ENCODE measurements at places on chromosomes 13 and 19.
A peak's percentile ranks its signal among the peaks of the same experiment; 100 is the strongest.

DNA sequence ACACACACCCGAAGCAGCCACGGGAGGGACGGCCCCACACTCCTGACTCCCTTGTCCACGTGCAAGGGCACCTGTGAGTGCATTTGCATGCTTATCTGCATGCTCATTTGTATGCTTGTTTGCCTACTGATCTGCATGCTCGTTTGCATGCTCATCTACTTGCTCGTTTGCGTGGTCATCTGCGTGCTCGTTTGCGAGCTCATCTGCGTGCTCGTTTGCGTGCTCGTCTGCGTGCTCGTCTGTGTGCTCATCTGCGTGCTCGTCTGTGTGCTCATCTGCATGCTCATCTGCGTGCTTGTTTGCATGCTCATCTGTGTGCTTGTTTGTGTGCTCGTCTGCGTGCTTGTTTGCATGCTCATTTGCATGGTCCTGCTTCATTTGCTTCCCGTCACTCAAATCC is 23.8 kb downstream of the SHC2 start:
- no peak for DNase-seq

DNA sequence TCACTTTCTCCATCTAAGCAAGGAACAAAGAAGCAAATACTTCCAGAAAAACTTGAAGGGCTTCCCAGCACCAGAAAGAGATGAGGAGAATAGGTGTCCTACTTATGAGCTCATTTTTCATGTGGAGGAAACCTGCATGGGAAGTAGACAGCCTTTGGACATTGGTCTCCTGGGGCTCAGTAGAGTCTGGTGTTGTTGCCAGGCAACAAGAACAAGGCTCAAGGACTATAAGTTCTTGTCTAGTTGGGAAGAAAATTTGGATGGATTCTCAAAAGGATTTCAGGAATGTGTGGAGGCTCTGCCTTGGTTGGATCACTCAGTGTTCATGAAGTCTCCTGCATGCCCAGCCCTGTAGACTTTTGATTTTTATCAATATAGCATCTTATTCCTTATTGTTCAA is 84.5 kb downstream of the MBNL2 start:
- DNase-seq, result no peak

GRCh38 chr19:44653977-44654774 is 10.5 kb downstream of the PVR start:
- DNase-seq, result no peak

- no peak for DNase-seq
Observed at GRCh38 chr19:531753-532560, at the start of gene CDC34. Gene CDC34 (plus strand): TSS chr19:531760. CDS start chr19:531932, 172 bp downstream.

- DNase-seq, result no peak
Observed at GRCh38 chr19:3494559-3494958, 5.9 kb downstream of the DOHH start.

GRCh38 chr13:72113076-72113475 is 246.1 kb upstream of the DACH1 start:
- DNase-seq, result no peak

- DNase-seq, result no peak
Observed at GRCh38 chr19:44755219-44755618, 6.7 kb downstream of the BCL3 start.

DNA sequence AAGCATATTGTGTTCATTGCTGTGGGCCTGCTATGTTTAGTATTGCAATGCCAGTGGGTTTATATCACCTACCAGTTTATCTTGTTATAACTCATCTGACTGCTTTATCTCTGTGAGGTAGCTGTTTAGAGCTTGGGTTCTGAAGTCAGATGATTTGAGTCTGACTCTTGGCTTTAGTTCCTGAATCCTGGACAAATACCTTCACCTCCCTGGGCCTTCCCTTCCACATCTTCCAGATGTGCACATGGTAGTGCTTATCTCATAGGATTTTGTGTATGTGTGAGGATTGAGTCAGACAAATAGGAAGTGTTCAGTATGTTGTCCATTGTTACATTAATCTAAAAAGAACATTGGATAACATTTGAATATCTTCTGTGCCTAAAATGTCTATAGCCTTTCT is 63.5 kb upstream of the ANKRD10 start:
- no peak for DNase-seq

DNA sequence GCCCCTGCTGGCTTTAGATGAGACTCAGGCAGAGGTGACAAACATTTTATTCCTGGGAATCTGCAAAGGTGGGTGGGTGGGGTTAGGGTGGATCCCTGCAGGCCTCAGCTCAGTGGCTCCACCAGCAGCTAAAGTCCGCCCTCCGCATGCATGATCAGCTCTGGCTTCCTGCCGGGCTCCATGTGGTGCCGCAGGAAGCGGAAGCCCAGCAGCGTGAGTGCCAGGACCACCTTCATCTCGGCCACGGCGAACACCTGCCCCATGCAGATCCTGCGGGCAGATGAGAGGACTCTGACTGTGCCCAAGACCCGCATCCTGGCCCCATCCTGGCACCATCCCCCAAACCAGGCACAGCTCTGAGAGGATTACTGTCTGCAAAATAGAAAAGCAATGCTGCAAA is 26.3 kb downstream of the CYP4F2 start:
- DNase-seq, result no peak

DNA sequence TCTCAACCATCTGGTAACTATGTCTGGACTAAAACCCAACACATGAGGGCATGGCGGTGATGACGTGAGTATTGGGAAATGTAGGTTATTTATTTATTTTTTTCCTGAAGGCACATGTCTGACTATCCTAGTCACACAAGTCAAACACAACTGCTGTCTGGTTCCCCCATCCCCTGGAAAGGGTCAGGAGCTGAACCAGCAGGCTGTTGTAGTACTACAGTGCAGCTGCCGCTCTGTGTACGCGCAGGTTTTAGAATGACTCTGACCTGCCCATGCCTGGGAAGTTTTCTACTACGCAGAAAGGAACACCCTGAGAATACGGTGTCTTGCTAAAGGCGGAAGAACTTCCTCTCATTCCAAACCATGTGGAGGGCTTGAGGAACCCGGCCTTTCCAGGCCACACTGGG is 1.2 kb downstream of the SLC7A1 start:
- DNase-seq, result peak; percentile 27

- DNase-seq, result no peak
Observed at GRCh38 chr13:26678796-26679195, 81.8 kb downstream of the GPR12 start.

DNA sequence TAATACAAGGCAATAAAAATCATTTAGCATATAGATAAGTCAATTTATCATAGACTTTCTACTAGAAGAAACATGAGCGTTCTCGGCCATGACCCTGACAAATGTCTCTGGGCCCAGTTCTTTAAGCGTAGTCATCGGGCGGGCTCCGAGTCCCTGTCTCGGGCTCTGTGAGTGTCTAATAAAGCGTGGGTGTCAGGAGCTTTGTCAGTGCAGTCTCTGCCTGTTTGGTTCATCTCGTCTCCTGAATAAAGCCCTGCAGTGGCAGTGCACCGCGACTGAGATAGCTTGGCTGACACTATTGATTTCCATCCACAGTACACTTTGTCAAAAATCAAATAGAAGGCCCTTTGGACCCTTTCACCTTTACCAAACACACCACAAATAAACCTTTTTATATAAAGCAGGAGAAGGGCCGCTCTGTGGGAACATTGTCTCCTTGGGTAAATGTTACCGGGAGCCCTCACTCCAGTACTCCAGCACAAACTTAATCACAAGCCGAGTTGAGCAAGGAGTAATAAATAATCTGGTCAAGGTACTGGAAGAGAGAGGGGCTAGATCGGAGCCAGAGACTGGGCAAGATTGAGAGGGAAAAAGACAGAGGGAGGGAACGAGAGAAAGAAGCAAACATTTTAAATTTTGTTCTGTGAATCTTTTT is 368.2 kb upstream of the TSHZ3 start:
- DNase-seq, result no peak

- DNase-seq, result no peak
Observed at GRCh38 chr19:23558541-23558940, 128.5 kb downstream of the ZNF675 start.

GRCh38 chr13:113974304-113975281 is 717 bp upstream of the C13orf46 start:
- no peak for DNase-seq

DNA sequence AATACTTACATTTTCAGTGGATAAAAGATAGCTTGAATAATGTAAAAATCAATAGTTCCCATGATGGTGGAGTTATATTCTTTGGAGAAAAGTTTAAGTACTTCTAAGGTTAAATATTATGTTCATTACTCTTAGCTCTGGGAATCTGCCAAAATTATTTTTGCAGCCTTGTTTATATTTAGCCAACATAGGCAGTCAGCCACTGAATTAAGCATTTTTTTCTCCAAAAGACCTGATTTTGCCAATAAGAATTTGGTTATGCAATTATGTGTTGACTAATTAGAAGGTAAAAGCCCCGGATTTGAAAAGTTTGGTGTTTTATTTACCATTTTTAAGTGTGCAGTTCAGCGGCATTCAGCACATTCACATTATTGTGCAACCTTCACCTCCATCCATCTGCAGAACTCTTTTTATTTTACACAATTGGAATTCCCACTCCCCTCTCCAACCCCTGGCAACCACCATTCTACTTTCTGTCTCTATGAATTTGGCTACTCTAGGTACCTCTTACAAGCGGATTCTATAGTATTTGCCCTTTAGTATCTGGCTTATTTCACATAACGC is 90.1 kb upstream of the C1QTNF9B start:
- DNase-seq, result no peak

- DNase-seq, result no peak
Observed at GRCh38 chr19:31301306-31301980, 47.8 kb downstream of the TSHZ3 start.

DNA sequence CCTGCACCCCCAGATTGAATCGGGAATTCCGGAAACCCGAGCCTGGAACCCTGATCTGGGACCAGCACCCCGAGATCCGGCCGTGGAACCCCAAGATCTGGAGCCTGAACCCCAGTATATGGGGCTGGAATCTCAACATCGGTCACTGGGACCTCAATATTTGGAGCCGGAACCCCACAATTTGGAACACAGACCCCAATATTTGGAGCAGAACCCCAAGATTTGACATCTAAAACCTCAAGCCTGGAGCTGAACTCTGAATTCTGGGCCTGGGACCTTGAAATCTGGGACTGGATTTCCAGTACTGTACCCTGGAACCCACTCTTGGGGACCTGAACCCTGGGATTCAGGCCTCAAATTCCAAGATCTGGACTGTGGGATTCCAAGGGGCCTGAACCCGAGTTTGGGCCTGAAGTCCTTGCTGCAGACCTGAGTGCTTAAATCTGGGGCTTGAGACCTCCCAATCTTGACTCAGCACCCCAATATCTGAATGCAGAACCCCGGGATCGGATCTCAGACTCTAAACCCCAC is 629 bp downstream of the LRFN3 start:
- DNase-seq, result no peak
